ENCODE measurements at places on chromosomes 1 and 21. TPM values are rescaled to one million over a fixed set of nuclear protein-coding genes. Genes with fewer than 3 reads are reported as not detected.
A peak's percentile ranks its signal among the peaks of the same experiment; 100 is the strongest.

HAO2 gene
- total RNA-seq, result not detected

RHBDL2 gene
- not detected for total RNA-seq

EPHB2 gene
- not detected for total RNA-seq

NBPF4 gene
- not detected for total RNA-seq

MAEL gene
- total RNA-seq, result not detected

GRCh38 chr1:183742355-183742754 lies 62.6 kb upstream of the RGL1 start:
- DNase-seq, result no peak

GRCh38 chr1:154479764-154480421 lies 22.1 kb upstream of the TDRD10 start:
- peak; percentile 61 for DNase-seq

DNA sequence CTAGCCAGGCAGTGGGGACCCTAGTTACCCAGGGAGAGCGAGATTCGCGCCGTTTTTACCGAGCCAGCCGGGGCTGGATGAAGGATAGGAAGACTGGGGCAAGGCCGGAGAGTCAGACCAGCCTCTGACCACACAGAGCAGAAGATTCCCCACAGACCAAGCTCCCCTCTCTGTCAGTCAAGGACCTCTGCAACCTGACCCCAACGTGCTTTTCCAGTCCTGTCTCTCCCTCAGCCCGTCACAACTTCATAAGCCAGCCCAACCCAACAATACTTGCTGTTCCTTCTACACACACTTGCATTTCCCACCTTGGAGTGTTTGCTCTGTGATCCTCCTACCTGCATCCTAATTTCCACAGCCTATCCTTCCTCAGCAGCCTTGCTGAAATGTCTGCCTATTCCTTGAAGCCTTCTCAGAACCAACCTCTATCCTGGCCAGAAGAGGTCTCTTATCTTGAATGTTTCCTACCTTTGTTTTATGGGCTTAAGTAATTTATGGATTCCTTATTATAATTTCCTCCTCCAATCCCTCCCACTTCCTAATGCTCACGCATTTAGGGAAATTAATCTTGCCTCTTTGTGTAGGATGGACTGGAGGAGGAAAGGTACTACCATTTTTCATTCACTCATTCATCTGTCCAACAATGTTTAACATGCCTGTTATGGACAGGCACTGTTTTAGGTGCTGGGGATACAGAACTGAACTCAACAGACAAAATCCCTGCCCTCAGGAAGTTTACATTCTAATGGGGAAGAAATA lies at the start of gene GSTM3:
Gene GSTM3, minus strand, starts transcription at position 424 of the 759 bp plus-strand sequence. CDS start 751 bp downstream, outside the sequence.
- no peak for DNase-seq

DNA sequence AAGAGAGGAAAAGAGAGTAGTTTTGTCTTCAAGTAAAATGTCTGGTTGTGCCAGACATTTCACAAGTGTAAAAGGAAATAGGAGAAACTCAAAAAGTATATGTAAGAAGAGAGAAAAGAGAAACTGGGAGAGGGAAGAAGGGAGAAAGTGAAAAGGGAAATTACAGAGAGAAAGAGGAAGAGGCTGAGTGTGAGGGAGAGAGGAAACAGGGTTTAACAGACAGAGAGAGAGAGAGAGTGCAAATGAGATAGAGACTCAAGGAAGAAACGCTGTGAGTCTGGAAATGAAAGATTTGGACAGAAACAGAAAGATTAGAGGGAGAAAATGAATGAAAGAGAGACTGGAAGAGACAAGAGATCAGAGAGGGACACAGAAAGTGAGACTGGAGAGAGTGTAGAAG lies 806.2 kb downstream of the PLA2G4A start:
- DNase-seq, result no peak

- peak; percentile 32 for DNase-seq
Observed at GRCh38 chr1:38533772-38534472, 325.6 kb downstream of the RRAGC start.

- DNase-seq, result no peak
Observed at GRCh38 chr1:62424411-62424810, 12.4 kb upstream of the USP1 start.

DNA sequence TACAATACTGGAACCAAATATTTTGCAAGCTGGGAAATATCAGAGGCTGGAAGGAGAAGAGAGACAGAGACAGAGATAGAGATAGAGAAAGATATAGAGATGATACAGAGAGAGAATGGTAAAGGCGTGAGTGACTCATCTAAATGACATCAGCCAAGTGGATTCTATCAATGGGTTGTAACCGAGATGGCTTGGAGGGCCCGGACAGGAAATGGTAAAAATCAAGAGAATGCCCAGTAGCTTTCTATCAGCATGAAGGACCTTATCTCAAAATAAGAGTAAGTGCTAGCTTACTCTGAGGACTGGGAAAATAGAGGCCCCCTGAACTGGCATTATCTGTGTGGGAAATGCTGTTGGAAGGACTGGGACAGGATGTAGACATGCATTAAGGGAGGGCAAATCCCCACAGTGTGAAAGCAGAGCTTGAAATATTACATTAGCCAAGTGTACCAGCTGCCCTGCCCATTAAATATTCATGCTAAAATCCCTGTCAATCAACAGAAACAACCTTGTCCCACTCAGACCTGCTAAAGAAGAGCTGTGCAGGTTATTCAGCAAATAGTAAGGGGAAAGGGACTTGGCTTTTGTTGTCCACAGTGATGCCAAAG lies 76.6 kb upstream of the ZNF644 start:
- no peak for DNase-seq

DNA sequence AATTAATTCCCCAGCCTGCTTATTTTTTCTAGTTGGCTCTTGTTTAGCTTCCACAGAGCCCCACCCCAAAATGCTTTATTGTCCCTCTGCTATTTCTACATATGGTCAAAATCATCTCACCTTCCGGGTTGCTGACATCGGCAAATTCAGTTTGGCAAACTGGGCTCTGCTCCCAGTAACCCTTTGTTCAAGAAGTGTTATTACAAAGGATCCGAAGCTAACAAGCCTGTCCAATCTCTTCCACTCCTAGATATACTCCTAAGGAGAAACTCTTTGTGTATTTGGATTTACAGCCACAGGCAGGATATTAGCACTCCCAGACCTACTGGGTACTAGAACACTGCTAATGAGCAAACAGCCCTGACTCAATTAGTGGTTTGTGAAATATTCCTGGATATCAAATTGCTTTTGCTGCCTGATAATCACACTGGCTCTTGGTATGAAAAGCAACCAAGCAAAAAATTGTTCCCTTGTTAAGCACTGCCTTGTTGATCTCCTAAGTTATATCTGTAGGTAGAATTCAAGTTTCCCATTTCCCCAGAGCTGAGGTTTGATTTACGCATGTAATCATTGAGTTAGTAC lies 4.0 kb downstream of the JUN start:
- DNase-seq, result no peak

DNA sequence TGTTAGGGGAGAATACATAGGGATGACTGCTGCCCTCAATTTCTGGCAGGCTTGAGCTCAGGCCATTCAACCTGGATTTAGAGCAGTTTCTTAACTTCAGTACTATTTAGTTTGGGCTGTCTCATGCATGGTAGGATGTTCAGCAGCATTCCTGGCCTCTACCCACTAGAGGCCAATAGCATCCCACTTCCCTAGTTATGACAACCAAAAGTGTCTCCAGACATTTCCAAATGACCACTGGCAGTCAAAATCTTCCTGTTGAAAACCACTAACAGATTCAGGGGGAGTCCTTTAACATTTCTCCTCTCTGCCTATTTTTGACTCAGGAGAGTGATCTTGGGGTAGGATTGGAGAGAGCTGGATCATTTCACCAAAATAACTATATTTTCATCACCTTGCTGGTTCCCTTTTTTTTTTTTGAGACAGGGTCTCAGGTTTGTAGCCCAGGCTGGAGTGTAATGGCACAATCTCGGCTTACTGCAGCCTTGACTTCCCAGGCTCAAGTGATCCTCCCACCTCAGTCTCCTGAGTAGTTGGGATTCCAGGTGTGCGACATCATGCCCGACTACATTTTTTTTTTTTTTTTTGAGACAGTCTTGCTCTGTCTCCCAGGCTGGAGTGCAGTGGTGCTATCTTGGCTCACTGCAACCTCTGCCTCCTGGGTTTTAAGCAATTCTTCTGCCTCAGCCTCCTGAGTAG lies 8.7 kb downstream of the GNAT2 start:
- no peak for DNase-seq

GRCh38 chr21:40194185-40194980 lies 327.1 kb downstream of the PCP4 start:
- DNase-seq, result no peak

All from activated naive CD8-positive, alpha-beta T cell treated with anti-CD3 and anti-CD28 coated beads for 36 hours (primary cell).